ENCODE measurements at places on chromosomes 16 and 17.

DNA sequence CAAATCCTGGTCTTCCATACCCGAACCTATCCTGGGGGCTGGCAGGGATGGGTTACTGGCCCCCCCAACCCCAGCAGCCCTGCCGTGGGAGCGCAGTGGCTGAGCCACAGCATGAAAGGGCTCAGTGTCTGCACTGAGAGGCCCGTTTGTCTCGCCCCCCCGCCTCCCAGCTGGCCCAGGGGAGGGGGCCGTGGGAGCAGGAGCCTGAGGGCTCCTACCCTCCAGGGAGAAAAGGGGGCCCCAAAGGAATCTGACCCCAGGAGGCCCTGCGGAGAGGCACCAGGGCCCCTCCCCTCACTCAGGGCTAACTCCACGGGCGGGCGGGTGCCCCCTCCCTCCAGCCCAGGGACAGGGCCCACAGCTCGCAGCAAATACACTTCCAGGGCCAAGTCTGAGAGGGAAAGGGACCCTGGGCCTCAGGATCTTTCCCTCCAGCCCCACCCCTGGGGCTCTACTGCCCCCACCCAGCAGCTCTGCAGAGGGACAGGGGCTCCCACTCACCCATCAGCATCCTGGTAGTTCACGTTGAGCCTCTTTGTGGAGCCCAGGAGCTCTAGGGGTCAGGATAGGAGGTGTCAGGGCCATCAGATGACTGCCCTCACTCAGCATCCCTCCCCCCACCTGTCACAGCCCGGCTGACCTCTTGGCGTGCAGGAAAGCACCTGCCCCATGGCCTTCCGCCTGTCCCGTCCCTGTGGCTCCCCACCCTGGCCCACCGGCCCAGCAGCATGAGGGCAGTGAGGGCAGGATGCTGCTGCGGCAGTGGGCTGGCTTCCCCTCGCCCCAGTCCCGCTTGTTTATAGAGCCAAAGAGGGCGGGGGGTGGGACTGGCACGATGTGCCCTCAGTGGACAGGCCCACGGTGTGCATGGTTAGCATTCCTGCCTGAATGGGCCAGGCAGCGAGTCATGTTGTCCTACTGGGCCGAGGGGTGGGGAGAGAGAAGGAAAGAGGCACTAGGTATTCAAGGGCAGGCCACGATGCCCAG lies 7.3 kb downstream of the CASKIN2 start:
- no peak for DNase-seq

DNA sequence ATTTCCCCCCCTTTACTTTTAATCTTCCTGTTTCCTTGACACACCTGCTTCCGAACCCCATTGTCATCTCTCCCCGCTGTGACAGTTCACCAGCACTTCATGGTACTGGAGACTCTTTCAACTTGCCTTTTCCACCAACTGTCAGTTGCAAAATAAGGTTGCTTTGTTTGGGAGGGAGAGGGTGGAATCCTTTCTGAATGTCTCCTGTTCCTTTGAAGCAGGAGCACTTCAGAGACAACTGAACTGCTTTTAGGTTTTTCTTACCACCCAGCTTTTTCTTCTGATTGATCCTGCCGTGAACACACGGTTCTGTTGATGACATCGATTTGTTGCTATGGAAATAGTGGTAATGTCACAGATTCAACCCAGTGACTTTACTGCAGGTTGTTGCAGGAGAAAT lies 42.0 kb downstream of the RPA1 start:
- no peak for DNase-seq

DNA sequence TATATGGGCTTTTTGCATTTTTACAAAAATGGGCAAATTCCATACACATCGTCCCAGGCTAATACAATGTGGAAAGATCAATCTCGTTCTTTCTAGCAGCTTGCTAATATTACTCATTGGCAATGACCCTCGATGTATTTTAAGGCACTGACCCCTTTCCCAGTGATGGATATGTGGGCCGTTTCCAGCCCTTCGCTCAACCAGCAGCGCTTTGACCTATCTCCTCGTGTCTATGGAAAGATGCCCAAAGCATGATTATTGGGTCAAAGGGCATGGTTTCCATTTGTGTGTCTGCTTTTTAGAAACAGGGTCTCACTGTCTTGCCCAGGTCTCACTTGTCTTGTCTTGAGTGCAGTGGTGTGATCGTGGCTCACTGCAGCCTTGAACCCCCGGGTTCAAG lies 273.8 kb downstream of the MRTFB start:
- DNase-seq, result no peak

DNA sequence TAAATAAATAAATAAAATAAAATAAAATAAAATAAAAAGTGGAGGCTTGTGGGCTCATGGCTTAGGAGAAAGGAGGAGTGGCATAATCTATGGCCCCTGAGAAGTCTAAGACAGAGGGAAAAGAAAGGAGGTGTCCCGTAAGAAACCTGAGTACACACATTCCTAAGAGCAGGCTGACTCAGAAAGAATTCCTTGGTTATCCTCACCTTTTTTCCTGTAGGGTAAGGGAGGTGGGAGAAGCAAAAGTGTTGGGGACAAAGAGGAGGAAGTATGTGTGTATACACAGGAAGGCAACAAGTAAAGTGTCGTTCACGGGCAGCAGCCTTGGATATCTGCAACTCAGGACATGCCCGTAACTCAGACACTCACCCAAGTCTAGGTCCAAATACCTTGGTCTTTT lies 29.3 kb downstream of the MARF1 start:
- no peak for DNase-seq

DNA sequence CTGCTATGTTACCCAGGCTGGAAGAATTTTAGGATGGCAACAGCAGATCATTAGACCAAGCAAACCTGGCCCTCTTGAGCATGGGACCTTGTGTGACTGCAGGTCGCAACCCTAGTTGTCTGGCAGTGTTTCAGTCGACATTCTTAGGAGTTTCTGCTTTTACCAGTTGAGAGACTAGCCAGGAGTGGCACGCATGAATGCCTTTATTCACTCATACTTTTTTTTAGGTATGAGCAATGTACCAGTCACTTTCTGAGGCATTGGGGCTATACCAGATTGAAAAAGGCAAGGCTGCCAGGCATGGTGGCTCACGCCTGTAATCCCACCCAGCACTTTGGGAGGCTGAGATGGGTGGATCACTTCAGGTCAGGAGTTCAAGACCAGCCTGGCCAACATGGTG lies 28.2 kb upstream of the HAS3 start:
- DNase-seq, result peak; percentile 18

DNA sequence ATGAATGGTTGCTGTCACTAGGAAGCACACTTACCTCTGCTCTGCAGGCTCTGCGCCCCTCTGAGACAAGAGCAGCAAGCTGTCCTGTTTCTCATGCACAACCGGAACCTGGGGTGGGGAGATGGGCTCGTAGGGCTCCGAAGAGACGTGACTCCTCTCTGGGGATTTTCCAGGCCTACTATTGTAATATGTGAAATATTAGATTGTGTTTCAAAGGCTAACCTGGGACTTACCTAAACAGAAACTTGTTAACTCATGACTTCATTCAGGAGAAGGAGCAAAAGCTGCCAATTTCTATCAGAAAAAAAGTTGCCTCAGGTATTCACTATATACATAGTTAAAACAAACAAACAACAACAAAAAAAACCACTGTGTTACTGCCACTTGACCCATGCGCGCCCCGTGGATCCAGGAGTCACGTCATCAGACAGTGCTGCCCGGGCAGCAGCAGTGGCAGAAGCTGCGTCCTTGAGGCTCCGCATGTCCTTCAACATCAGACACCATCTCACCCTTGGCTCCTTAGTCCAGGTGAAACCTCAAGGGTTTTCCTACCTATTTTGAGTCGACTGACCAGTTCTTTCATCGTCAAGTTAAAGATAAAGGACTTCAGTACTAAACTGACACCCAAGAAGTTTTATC lies 49.3 kb downstream of the TTC19 start:
- DNase-seq, result no peak

DNA sequence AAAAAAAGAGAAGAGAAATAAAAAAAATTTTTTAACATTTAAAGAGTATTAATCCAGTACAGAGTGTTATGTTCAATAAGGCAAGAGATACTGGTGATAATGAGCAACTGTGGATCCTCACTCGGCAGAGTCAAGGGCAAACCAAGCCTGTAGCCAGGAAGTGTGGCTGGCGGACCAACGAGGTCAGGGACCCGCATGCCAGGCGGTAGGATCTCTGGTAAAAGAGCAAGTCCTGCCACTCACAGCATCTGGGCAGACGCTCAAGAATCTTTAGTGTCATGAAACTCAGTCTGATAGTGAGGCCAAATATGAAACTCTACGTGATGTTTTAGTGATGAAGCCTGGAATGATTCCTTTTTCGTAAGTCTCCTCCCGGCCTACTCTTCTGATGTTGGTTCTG lies 8.3 kb upstream of the GEMIN4 start:
- no peak for DNase-seq

DNA sequence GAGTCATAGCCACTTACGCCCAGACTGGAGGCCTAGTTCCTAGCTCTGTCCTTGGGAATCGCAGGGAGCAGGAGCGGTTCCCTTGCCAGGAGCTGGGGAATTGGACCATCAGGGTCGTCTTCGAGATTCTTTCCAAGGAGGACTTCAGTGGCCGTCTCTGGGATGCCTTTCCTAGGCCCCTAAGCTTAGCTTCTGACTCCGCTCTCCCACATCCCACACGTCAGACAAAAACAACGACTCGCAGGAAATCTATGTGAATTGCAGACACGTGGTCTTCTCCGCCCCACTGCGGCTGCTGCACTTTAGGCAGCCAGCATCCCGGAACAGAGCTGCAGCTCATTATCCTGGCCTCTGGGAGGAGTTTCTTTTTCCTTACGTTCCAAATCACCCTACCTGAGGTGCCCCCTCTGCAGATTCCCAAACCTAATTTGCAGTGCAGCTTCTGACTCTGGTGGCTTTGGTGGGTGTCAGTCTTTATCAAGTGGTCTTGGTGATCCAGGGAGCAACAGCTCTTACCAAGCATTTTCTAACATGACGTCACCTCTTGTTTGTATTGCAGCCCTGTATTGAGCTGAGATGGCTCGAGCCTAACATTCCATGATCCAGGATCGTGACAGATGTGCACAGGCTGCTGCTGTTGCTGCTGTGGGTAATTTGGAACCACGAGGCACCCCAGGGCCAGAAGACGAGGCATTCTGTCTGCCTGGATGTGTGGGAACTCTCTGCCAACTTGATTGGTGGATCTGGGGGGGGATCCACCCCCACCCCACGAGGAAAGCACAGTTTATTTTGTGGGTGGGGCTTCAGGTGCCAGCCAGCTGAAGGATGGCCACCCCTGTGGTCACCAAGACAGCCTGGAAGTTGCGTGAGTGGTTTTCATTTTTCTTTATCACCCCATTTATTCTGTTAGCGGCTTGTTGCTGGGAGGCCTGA lies 1.1 kb downstream of the KATNB1 start:
- DNase-seq, result peak; percentile 66
